ENCODE measurements at places on chromosomes 3 and 15.

DNA sequence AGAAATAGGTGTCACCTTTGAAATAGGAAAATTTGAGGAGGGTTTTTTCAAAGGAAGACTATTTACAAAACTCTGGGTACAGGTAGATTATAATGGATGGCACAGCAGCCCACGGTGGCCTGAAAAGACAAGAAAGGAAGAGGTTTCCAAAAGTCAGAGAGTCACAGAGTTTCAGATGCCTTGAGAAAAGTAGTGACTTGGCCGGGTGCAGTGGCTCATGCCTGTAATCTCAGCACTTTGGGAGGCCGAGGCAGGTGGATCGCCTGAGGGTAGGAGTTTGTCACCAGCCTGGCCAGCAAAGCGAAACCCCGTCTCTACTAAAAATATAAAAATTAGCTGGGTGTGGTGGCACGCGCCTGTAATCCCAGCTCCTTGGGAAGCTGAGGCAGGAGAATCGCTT is 35.2 kb downstream of the OSTN start:
- DNase-seq = no peak

GRCh38 chr15:38080651-38081275 is 146.3 kb downstream of the TMCO5A start:
- no peak for DNase-seq

GRCh38 chr3:46280105-46280797 is 38.0 kb downstream of the CCR3 start:
- peak; percentile 5 for DNase-seq

DNA sequence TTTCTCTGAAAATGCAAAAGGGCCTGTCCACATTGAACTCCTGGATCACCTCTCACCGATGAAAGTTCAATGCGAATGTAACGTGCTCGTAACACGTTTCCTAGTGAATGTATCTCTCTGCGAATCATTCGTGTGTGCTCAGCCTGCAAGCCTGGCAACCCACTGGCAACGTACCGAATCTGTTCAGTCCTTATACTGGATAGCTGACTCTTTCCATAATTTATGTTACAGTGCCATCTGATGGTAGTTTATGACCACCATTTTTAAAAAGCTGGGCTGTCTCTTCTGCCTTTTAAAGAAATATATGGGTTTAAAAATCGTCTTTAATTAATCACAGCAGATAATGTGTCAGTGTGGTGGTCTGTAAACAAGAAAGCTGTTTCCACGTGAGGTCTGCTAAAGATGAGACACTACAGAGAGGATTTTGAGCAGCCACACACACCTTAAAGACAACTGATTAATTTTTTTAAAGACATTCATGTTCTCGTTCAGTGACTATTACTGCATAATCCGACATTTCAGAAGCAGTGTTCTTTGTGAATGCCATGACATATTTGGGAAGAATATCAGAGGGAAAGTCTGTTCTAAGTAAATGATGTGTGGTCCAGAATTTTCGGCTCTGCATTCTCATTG is 69.4 kb upstream of the FOXP1 start:
- peak; percentile 8 for DNase-seq

GRCh38 chr15:93973287-93973686 is 258.1 kb upstream of the MCTP2 start:
- no peak for DNase-seq

DNA sequence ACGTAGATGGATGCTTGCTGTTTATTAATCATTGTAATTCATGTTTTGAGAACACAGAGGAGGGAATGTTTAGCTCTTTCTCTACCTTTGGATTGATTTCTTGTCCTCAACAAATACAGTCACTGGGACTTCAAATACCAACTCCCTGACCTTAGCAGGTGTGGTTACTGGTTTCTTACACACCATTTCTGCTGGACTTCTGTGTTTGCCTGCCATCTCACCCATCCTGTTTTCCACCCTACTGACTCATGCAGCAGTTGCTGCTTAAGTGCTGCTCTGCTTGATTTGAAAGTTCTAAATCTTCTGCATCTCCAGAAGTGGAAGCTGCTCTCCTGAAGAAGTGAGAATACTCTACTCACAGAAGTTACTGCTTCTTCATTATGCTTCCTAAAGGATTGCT is 170.3 kb downstream of the ZPLD1 start:
- DNase-seq = no peak

DNA sequence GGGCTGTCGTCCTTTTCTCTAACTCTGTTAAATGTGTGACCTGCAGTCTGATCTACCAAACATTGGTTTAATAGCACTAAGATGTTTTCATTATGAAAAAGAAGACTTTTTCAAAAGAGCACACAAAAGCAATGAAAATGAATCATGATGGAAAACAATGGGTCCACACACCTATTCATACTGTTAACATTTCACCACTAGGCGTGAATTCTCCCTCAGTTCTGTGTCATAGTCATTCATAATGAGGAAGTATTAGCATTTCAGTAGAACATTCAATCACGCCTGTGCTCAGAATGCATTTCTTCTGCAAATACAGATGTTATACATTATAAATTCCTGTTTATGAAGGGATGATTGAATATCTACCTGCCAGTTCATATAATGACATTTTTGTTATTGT is 35.9 kb downstream of the EIF4E3 start:
- peak; percentile 27 for DNase-seq

DNA sequence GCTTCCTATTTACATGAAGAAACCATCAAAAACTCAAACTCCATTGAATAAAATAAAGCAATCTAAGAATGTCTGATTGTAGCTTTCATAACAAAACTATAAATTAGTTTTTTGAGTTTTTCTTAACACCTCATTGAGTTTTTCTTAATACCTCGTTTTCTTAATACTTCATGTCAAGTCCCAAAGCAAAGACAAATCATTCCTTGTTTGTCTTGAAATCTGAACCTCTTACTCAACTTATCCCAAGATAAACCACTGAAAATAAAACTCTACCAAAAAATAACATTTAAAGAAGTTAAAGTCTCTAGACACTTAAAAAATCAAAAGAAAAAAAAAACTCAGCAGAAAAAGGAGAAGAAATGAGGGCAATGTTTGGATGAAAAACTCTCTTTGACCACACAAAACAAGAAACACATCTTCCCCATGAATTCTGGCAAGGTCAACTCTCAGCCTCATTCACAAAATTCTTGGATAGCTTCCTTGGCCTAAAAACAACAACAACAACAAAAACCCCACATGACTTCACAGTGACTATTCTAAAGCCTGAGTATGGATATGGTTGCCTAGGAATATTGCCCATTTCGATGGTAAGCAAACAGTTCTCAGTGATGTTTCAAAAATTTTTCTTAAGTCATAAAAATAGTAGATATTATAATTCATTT is 38.2 kb downstream of the TMCC1 start:
- no peak for DNase-seq

GRCh38 chr3:152635389-152635788 is 199.5 kb upstream of the P2RY1 start:
- no peak for DNase-seq

DNA sequence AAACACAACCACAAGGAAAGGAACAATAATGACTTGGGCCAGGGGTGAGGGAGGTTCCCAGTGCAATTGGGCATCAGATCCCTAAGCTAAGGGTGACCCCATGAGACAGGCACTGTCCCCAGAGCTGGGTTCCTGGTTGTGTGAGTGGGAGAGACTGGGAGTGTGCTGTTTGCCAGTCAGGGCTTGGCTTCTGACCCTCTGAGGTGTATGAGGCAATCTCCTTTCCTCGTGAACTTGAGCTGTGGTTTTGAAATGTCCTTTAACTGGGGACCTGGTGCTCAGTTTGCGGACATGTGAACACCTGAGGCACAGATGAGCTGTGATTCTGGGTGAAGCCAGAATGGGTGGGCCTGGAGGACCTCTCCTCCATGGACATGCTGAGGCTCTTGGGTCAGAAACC is 58.5 kb upstream of the PLXNA1 start:
- no peak for DNase-seq

GRCh38 chr15:92930054-92930621 is 30.0 kb downstream of the CHD2 start:
- DNase-seq = peak; percentile 42

- no peak for DNase-seq
These were observed 72.9 kb upstream of the MNS1 start for GRCh38 chr15:56537881-56538280.

- DNase-seq = peak; percentile 37
These were observed 62.1 kb downstream of the RASGRF1 start for GRCh38 chr15:79028411-79028964.

DNA sequence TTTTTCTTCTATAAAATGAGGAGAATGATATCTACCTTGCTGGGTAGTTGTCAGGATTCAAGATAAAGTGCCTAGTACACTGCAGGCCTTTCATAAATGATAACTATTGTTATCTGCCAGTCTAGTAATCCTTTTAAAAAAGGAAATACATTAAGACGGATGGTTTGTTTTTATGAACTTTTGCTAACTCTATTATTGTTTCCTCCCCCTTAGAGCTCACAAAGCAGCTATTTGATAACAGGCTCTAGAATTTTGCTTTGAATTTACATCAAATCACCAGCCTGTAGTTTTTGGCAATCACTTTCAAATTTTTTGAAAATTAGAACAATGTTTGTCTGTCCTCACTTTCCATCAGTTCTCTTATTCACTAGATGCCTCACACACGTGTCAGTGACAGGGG is 39.8 kb downstream of the BLM start:
- DNase-seq = no peak

- no peak for DNase-seq
These were observed 17.8 kb downstream of the SUMF1 start for GRCh38 chr3:4449043-4449805.

DNA sequence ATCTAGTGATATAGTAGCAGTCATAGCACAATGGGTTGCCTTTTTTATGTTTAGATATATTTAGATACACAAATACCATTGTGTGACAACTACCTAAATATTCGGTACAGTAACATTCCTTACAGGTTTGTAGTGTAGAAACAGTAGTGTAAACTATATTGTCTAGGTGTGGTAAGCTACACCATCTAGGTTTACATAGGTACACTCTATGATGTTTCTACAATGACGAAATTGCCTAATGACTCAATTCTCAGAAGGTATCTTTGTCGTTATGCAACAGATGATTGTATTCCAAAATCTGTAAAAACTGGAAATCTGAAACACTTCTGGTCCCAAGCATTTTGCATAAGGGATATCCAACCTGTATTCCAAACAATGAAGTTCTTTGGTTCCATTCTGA is 24.3 kb downstream of the PLOD2 start:
- no peak for DNase-seq

- no peak for DNase-seq
These were observed 640.9 kb downstream of the SQOR start for GRCh38 chr15:46275701-46276100.

DNA sequence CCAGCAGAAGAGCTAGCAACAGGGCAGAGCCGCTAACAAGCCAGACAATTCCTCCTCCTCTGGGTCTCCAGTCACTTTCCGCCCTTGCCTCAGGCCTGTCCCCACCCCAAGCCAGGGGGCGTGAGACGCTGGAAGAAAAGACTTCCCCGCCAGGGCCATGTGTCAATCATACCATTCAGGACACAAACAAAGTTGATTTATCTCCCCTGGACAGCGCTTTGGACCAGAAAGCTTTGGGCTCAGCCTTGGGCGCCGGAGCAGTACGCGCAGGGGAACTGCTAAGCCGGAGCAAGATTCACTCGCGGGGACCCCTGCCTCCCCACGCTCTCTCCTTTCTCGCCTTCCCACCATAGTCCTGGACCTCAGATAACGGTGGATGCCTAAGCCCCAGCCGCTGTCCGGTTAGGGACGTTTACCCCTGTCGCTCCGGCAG is 479 bp downstream of the LRRC2 start:
- no peak for DNase-seq

- no peak for DNase-seq
These were observed 267.1 kb downstream of the STXBP5L start for GRCh38 chr3:121175083-121175482.

GRCh38 chr3:21754839-21755238 is 3.8 kb upstream of the ZNF385D start:
- no peak for DNase-seq
